ENCODE measurements at places on chromosomes 3 and 15.

- no peak for DNase-seq
Measured at GRCh38 chr3:81891055-81891895, 129.8 kb upstream of the GBE1 start.

GRCh38 chr15:96349857-96350720 lies 19.6 kb downstream of the NR2F2 start:
- no peak for DNase-seq

- DNase-seq = no peak
Measured at GRCh38 chr15:42826251-42826890, 89.4 kb upstream of the CDAN1 start.

DNA sequence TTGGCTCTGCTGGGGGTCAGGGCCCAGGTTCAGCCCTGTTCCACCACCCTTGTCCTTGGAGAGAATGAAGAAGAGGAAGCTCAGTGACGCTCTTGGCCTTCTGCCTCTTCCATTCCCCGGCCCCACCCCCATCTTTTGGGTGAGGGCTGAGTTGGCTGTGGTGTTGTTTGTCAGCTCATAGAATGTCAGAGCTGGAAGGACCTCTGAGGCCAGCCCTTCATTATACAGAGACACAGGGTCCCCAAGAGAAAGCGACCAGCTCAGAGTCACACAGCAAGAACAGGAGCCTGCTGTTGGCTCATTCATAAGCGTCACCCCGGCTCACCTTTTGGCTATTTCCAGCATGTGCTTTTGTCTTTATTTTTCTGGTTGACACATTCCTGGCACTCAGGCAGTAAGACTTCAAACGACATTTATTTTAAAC lies 68.2 kb downstream of the AAGAB start:
- DNase-seq = no peak

GRCh38 chr3:122931636-122932035 lies 95.9 kb downstream of the SEMA5B start:
- no peak for DNase-seq

Measured in globus pallidus (tissue), 1 donor.